CD4-positive, CD25-positive, alpha-beta regulatory T cell (primary cell): ENCODE measurements at places on chromosomes 13 and 19.

GRCh38 chr13:101049166-101049850 is 367.0 kb downstream of the NALCN start:
- no peak for DNase-seq

- no peak for DNase-seq
These were observed 56.2 kb downstream of the DHRS12 start for GRCh38 chr13:51747438-51748434.

DNA sequence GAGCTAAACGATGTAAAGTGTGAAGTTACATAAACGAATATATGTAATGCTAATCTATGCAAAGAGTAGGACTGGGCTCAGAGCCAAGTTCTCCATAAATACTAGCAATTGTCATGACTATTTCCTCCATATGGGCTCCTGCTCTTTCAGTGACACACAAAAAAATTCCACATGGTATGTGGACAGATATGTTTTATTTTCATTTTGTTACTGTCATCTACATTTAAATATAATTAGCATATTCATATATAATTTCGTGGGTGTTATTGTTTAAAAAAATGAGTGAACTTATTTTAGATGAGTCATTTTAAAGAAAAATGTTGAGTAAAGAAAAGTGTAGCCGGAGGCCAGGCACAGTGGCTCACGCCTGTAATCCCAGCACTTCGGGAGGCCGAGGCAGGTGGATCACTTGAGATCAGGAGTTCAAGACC is 5.0 kb upstream of the IGSF23 start:
- no peak for DNase-seq

DNA sequence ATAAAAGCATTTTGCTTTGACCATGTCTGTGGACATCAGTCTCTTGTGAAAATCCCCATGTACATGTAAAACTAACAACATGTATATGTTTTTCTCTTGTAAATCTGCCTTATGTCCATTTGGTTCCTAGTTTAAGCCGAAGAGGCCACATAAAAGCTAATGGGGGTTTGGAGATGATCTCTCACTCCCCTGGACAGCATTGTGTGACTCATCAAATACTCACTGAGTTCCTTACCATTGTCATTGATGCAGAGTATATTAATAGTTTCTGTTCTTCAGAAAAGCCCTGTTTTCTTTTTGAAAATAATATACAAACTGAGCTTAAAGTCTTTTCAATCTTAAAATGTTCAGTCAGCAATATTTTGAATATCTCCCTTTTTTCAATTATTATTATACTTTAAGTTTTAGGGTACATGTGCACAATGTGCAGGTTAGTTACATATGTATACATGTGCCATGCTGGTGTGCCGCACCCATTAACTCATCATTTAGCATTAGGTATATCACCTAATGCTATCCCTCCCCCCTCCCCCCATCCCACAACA is 536.7 kb upstream of the HTR2A start:
- DNase-seq = no peak

DNA sequence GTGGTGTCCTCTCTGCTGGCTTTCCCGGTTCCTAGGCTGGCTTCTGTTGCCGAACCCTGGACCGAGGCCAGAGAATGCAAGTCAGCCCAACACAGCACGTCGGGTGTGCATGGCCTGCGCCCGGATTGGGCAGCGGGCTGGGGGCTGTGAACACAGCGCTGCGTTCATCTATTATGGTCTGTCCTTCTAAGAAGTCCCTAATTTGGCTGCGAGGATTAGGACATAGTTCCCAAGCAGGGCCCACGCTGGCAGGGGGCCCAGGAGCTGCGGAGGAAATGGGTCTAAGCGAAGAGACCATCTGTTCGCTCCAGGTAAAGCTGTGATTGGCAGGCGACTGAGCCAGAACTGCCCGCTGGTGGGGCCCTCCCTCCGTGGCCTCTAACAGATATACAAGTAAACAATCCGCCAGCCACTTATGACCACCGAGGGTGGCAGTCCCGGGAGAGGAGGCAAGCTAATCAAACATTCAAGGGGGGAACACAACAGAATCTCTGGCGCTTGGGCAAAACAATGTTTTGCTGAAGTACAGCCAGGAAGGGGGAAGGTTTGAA is 6.0 kb downstream of the SYCE2 start:
- DNase-seq = no peak

GRCh38 chr19:9065457-9066014 is 21.3 kb upstream of the OR1M1 start:
- DNase-seq = no peak

GRCh38 chr19:17615889-17616685 is 60.6 kb downstream of the COLGALT1 start:
- no peak for DNase-seq

DNA sequence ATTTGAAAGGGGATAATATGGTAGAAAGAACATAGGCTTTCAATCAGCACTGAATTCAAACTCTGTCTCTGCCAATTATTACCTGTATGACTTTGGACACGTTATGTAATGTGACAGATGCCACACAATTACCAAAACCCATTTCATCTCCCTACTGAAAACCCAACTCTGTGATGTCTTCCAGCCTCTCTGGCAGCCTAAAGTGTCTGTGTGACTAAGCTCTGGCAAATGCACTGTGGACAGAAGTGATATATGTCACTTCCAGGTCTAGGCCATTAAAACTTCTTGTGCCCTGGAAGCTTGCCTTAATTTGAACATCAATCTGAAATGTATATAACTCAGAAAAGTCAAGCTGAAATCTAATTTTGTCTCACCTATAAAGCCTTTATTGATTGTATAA is 552.0 kb downstream of the RFC3 start:
- no peak for DNase-seq

GRCh38 chr19:38523319-38523718 is 89.8 kb downstream of the RYR1 start:
- no peak for DNase-seq
